Activated CD8-positive, alpha-beta memory T cell treated with anti-CD3 and anti-CD28 coated beads, Interleukin-2, amount 50 U/mL, for 48 hours (primary cell): ENCODE measurements at places on chromosomes 16 and 17.

DNA sequence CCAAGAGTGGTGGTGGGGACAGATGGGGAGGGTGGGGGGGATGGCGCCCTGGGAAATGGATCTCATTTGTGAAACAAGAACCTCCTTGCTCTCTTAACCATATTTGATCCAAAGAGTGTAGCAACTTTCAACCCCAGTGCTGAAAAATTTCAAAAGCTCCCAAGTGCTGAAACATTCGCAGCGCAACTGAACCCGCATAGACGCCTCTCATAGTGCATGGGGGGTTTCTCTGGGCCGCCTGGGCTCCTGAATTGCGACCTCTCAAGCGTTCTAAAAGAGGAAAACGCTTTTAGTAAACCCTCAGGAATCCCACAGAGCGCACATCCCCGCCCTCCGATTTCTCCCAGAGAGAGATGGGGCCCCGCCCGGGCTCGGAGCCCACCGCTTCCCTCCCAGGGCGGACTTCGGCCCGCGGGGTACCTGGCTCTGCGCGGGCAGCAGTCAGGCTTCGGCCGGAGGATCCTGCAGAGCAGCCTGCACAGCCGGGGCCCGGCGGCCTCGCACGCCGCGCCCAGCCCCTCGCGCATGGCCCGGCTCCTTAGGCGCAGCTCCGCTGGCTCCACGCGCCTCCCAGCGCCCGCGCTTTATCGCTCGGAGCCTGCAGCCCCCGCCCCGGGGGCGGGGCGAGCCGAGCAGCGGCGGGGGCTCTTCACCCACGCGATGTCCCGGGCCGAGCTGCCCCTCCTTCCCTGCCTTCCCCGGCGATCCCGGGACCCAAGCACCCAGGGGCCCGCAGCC lies 7.0 kb downstream of the NOS2 start:
- no peak for DNase-seq

GRCh38 chr16:49454426-49455180 lies 81.0 kb downstream of the C16orf78 start:
- DNase-seq: peak; percentile 42

DNA sequence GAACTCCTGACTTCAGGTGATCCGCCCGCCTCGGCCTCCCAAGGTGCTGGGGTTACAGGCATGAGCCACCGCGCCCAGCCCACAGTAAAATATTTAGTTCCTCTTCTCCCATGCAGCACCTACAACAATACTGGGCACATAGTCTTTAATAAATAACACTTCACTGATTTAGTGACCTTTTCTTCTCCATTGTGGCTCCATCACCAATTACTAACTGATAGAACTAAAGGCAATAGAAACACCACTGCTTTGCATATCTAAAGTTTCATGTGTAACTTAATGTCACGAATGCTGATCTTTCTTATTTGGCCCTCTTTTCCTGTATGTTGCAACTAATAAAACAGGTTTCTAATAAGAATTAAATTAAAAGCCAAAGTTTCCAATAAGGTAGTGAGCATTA lies 38.9 kb downstream of the TRIM37 start:
- DNase-seq: no peak

DNA sequence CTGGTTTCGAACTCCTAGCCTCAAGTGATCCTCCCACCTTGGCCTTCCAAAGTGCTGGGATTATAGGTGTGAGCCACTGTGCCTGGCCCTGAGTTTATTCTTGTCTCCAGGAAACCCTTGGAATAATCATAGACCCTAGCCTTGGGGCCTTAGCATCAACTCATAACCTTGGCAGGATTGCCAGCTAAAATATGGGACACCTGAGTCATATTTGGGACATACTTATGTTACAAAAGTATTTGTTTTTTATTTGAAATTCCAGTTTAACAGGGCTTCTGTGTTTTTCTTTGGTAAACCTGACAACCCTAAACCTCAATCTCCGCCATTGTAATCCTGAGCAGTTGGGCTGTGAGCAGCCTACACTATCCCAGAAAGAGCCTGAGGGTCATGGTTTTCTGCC lies 28.6 kb upstream of the TNS4 start:
- no peak for DNase-seq

- no peak for DNase-seq
These were observed 358.8 kb upstream of the CDH5 start for GRCh38 chr16:66007717-66008116.

DNA sequence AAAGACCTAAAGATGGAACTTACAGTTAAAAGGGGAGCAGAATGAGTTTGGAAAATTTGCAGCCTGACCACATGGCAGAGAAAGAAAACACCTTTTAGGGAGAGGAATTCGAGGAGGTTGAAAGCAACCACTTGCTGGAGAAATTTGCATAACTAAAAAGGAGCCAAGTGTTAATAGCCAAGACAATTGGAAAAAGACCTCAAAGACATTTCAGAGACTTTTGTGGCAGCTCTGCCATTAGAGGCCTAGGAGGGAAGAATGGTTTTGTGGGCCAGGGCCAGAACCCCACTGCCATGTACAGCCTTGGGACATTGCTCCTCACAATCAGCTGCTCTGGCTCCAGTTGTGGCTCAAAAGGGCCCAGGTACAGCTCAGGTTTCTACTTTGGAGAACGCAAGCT lies 338.5 kb downstream of the UTP18 start:
- no peak for DNase-seq

DNA sequence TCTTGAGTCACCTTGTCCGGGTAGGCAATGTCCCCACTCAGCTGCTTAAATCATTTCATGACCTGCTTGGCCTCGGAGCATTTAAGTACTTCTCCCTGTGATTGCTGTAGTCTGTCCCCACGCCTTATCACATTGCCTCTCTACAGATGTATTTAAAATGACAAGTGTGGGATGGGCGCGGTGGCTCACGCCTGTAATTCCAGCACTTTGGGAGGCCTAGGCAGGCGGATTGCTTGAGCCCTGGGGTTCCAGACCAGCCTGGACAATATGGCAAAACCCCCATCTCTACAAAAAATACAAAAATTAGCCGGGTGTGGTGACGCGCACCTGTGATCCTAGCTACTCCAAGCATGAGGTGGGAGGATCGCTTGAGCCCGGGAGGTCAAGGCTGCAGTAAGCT lies 1.3 kb upstream of the GJC1 start:
- no peak for DNase-seq

GRCh38 chr17:18185391-18185790 lies 1.8 kb downstream of the ALKBH5 start:
- no peak for DNase-seq

GRCh38 chr16:72428681-72429376 lies 256.9 kb upstream of the PMFBP1 start:
- DNase-seq: no peak

GRCh38 chr17:64262198-64262999 lies 661 bp downstream of the TEX2 start:
- DNase-seq: peak; percentile 85
